ENCODE measurements at places on chromosomes 13 and 19. TPM values are rescaled to one million over a fixed set of nuclear protein-coding genes. Genes with fewer than 3 reads are reported as not detected.

Gene TNNT1
- total RNA-seq: 4.1 TPM

Gene ZFP30
- total RNA-seq: 7.5 TPM

Gene CFAP97D2
- total RNA-seq: not detected

Gene SYNGR4
- total RNA-seq: not detected

- DNase-seq: peak; percentile 74
Measured at GRCh38 chr19:5563935-5564612, 3.7 kb downstream of the TINCR start.

DNA sequence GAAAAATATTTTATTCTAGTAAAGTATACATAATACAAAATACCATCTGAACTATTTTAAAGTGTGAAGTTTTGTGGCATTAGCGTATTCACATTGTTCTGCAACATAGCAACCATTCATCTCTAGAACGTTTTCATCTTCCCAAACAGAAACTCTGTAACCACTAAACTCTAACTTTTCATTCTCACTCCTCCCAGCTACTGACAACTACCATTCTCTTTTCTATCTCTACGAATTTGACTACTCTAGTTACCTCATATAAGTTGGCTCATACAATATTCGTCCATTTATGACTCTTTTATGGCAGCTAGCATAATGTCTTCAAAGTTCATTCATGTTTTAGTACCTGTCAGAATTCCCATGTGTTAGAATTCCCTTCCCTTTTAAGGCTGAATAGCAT, 150.5 kb upstream of the MIR17HG start:
- no peak for DNase-seq

DNA sequence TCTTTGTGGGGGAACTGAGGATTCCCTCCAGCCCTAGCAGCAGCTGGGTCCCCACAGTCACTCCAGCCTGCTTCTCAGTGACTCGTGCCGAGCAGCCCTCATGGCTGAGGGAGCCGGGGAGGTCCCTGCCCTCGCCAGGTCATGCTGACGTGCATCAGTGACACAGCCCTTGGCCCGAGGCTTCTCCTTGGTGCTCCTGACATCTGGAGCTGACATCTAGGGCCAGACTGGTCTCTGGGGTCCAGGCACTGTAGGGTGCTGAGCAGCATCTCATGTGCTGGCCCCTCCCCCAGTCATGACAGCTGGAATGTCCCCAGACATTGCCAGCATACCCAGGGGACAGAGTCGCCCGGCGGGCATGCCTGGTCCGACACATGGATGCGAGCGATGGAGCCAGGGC, 14.4 kb downstream of the COMP start:
- peak; percentile 51 for DNase-seq

DNA sequence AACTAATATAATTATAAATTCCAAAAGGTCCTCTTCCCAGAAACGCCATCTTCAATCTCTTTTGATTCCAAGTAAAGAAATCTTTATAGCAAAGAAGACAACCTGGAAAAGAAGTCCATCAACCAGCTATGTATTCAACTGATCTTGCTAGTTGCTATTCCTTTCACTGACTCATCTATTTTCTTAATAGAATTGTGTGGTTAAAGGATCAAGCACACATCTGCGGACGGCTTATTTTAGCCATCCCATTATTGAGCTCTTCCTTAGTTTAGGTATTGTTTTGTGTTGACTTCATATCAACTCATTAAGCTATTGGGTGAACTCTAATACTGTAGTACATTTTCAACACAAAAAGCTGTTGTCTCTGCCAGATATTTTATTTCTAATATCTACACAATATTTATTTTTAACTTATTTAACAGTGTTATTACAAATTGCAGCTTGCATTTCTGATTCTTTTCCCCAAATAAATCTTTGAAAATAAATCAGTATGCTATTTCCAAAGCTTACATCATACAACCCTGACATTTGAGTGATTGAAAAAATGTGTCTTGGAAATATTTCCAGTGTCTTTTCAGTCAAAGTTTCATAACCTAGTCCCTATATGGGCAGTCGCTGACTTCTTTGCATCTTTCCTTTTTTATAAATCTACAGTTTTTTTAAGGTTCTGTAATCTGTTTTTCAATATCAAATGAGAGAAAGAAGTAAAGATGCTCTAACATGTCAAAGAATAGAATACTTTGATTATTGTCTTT, 158.8 kb upstream of the SPRY2 start:
- DNase-seq: no peak

All from HFFc6 (cell line).